Adipocyte (in vitro differentiated cells): ENCODE measurements at places on chromosomes 2 and 18.
A peak's percentile ranks its signal among the peaks of the same experiment; 100 is the strongest.

DNA sequence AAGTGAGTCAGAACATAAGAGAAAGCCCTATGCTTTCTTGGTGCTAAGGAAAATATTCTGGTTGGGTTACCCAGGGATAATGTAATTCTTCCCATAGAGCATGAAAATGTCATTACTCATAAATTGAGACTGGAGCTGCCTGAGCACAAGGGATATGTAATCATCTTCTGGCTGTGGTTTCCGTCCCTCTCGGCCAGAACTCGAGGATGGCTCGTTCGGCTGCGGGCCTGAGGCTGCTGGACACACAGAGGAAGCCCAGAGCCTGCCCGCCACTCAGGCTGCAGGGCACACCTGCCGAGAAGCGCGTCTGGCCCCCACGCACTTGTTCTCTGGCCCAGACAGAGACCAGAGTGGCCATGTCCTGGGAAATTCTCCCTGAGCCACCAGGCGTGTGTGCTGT is 104.9 kb downstream of the ASAP2 start:
- DNase-seq = peak; percentile 90

DNA sequence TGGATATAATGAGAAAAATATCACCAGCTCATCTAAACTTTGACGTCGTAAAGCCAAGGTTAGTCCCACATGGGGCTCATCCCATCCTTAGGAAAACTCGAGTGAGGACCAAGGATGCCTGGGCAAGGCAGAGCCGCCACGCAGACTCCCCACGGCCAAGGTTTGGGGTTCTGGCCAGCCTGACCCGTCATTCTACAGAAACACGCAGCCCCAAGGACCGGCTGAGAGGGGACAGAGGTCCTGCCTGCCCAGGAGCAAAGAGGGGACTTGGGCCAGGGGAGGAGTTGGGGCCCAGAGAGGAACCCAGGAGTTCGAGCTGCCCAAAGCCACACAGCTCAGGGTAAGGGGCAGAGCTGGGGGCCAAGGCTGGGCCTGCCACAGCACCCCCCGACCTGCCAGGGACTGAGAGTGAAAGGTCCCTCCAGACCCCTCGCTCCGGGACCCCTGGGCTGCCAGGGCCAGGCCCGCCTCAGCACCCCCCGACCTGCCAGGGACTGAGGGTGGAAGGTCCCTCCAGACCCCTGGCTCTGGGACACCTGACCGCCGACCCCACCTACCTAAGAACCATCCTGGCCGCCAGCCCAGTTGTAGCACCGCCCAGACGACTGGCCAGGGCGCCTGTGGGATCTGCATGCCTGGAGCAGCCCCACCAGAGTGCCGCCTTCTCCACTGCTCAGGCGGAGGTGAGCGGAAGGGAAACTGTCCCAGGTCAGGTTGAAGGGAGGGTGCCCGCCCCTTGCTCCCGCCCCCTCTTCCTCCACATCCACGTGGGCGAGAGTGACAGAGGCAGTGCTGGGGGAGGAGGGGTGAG is at the start of gene PDCD1:
PDCD1 (minus strand) TSS at position 689 of the 811 bp plus-strand sequence; CDS start at position 633, 56 bp downstream.
- DNase-seq = no peak

- no peak for DNase-seq
Observed at GRCh38 chr2:30112561-30112960, 34.2 kb upstream of the YPEL5 start.

- DNase-seq = no peak
Observed at GRCh38 chr2:118237451-118237850, 149.2 kb downstream of the INSIG2 start.

GRCh38 chr2:100939445-100939844 is 62.6 kb upstream of the RPL31 start:
- DNase-seq = no peak

DNA sequence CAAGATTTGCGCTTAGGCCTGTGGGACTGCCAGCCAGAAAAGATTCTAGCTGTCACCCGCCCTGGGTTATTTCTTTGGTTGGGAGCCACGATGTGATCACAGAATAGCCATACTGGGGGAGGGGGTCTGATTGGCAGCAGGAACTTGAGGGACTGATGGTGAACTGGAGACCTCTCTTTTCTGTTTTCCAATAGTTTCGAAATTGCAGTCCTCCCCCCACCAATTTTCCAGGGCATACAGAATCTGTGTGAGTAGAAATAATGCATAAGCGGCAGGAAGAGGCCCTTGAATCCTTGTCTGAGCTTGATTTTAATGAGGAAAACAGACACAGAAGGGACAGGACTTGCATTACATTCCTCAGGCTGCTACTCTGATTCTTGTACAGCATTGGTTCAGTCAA is 2.2 kb upstream of the POLR2D start:
- DNase-seq = no peak

GRCh38 chr2:122867941-122868340 is 1112.5 kb downstream of the TSN start:
- no peak for DNase-seq

- DNase-seq = no peak
Observed at GRCh38 chr18:48139431-48140347, 209.2 kb upstream of the SMAD2 start.

GRCh38 chr2:163191372-163191771 is 352.8 kb upstream of the KCNH7 start:
- peak; percentile 83 for DNase-seq

DNA sequence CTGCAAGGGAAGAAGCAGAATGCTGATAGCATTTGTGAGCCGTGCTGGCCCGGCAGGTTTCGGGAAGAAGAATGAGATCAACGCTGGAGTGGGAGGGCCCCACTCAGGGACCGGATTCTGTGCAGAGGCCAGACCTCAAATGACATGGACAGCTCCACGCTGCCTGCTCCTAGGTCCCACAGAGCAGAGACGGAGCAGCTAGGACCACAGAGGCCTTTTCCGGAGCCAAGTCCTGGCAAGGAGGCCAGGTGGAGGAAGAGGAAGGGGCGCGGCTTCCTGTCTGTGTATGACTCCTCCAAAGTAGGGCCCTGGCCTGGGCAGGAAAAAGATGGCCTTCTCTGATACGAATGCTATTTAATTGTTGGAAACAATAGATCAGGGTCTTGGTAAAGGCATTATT is 139.9 kb downstream of the LRRC30 start:
- no peak for DNase-seq

- DNase-seq = no peak
Observed at GRCh38 chr2:98483257-98483861, 38.7 kb downstream of the INPP4A start.

DNA sequence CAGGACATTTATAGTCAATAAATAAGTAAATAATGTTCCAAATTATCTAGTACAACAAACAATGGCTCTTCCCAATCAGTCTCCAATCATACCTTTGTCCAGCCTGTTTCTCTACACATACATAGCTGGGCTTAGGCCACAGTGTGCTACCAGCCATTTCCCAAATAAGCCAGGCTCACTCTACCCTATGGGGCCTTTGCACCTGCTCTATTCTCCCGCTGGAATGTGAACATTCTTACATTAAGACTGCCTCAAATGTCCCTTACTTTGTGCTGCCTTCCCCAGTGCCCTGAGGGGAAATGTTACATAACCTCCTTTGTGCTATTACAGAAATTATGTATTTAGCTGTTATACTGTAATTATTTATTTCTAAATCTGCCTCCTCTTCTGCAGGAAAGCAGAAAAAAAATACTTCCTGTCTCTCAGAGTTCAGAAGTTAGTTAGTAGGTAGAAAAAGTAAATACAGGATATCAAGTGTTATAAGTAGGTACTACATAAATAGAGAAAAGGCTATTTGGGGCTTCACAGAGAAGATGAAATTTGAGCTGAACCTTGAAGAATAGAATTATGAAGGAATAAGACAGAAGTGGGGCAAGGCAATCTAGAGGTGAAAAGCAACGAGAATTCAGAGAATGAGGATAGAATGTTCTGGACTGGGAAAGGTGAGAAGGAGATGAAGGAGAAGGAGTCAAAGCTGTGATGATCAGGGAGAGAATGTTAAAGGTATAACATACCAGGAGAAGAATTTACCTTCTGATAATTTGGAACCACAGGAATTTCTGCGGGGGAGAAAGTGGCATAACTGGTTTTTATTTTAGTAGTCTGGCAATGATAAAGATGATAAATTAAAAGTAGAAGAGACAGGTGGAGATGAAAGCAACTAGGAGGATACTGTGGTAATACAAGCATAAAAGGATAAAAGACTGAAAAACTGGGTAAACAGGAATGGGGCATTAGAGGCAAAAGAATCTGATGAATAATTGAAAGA is 37.0 kb downstream of the ROCK1 start:
- no peak for DNase-seq

DNA sequence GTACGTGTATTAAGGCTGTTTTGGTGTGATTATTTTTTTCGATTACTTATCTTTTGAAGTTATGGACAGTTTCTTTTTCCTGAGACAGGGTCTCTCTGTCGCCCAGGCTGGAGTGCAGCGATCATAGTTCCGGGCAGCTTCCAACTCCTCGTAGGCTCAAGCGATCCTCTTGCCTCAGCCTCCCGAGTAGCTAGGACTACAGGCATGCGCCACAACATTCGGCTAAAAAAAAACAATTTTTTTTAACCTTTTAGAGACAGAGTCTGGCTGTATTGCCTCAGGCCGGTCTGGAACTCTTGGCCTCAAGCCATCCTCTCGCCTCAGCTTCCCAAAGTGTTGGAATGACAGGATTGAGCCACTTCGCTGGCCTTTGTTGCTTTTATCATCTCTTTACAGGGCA is 945 bp downstream of the HAT1 start:
- peak; percentile 74 for DNase-seq

DNA sequence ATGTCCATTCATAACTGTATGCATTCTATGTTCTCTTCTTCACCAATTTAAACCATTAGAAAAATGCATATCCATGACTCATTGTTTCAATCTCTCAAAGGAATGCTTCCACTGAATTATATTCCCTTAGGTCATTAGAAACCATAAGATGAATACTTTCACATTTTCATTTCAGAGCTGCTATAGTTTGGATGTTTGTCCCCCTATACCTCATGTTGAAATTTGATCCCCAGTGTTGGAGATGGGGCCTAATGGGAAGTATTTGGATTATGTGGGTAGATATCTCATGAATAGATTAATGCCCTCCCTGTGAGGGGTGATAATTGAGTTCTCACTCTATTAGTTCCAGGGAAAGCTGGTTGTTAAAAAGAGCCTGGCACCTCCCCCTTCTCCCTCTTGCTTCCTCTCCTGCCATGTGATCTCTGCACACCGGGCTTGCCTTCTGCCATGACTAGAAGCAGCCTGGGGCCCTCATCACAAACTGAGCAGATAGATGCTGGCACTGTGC is 35.7 kb downstream of the THUMPD2 start:
- peak; percentile 56 for DNase-seq

DNA sequence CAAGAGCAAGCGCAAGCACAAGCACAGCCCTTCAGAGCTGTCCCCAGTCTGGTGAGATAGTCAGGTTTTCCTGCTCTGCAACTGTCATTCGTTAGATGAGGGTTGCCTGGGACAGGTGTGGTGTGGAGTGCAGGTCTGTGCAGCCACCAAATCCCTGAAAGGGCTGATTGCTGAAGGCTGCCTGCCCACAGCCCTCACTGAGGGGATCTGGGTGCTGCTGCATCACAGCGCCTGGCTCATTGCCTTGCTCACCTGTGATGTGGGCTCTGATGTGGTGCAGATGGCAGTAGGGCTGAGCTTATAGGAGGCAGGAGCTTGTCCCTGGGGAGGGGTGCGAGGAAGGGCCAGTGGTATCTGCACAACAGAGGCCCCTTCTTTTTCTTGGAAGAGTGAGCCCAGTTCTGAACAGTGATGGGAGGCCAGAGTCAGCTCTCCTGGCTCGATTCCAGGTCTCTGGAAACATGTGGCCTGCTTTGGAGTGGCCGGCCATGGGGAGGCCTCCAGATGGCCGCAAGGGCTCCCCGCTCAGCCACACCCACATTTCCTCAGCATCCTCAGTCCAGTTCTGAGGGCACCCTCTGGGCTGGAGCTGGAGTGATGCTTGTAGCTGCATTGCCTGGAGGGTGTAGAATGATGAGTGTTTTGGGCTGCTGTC is 11.4 kb downstream of the UBE2F start:
- DNase-seq = no peak

DNA sequence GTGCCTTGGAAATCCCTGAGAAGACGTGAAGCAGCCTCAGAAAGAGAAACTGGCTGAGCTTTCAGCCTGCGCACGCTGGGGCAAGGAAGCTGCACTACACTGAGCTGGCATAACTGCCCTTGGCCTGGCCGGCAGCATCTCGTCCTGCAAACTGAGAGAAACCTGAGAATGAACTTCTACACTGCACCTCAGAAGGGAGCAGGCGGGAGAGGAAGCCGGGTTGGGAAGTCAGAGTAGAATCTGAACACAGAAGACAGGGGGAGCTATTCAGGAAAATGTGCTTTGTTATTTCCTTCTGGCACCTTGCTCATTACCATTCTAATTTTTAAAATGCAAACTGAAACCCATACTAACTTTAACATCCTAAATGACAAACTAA is 70.9 kb downstream of the ZEB2 start:
- no peak for DNase-seq

DNA sequence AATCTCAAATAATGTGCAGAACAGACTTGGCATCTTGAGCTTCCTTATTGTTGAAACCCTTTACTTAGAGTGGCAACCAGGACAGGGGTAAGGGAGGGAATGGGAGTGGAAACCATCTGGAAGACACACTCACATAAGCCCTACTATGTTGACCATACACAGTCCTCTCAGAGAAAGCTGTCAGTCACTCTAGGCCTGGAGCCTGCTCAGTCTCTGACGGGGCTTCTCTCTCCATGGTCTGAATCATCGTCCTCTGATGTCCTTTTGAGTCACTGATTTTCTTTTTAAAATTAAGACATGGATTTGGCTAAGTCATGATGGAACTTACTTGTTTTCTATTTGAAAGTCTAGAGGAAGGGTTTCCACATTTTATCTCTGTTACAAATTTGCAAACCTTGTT is 74.0 kb downstream of the MYO1B start:
- DNase-seq = peak; percentile 67

DNA sequence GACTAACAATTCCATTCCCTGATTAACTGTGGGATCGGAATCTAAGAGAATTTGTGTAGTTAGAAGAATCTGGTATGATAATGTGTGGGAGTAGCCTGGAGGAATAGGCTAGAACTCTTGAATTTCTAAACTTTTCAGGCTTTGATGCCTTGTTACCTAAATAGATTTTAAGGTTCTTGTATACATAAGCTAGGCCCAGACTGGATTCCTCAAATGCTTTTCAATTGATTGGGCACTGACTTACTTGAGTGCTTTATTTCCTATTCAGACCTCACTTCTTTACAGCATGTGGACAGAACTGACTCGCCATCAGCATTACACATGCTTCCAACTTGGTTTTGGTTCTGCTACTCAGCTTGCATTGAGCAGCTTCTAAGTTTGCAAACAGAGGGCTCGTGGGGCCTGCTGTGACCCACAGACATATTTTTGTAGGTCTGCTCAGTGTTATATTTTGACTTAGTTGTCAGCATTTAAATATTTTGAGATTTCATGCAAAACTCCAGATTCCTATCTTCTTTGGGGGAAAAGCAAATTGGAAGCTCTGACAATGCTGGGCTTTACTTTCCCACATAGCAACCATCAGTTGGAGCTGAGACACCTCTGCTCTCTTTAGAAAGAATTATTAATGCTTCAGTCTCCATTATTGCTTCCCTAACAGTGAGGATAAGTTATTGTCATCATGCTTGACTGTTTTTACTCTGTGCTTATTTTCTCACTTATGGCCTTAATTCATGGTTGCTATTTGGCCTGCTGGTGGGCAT is 5.7 kb downstream of the PARD3B start:
- peak; percentile 86 for DNase-seq

- DNase-seq = peak; percentile 24
Observed at GRCh38 chr2:8049176-8049575, 632.7 kb upstream of the ID2 start.

- no peak for DNase-seq
Observed at GRCh38 chr2:21072477-21073242, 28.8 kb upstream of the APOB start.

GRCh38 chr2:74578408-74578807 is 23.9 kb downstream of the DOK1 start:
- no peak for DNase-seq

- peak; percentile 36 for DNase-seq
Observed at GRCh38 chr2:210399440-210400041, 77.0 kb downstream of the LANCL1 start.

GRCh38 chr2:9313443-9313842 is 106.8 kb downstream of the ASAP2 start:
- DNase-seq = no peak
